ELR (cell line): ENCODE measurements at places on chromosomes 12 and 14.

DNA sequence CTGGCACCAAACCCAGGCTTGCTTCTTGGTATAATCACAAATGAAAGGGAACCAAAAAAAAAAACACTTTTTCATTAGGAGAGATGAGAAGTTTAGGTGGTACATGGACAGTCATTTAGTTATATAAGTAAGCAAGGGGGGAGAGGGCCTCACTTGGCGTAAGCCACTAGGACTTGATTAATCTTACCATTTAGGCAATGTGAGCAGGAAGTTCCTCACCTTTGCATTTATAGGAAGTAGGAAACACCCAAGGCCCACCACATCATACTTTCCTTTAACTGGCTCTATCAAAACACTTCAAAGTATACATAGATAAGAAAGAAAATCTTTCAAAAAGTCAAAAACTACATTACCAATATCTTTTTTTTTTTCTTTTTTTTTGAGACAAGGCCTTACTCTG lies 6.7 kb upstream of the RPS6KA5 start:
- no peak for DNase-seq

DNA sequence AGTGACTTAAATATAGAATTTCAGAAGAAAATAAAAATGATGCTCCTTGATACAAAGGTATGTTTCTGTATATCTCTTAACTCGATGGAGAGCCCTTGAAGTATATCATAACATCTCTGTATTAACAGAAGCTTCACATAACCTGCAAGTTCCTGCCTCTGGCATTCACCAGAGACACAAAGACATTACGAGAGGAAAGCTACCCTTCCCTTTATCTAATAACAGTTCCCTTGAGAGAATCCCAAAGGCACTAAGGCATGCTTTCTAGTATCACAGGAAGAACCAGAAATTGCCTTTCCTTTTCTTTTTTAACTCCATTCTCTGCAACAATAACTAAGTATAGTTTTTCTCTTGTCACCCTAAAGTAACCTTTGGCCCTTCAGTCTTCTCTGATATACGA lies 164.5 kb downstream of the MGAT4C start:
- DNase-seq, result no peak

DNA sequence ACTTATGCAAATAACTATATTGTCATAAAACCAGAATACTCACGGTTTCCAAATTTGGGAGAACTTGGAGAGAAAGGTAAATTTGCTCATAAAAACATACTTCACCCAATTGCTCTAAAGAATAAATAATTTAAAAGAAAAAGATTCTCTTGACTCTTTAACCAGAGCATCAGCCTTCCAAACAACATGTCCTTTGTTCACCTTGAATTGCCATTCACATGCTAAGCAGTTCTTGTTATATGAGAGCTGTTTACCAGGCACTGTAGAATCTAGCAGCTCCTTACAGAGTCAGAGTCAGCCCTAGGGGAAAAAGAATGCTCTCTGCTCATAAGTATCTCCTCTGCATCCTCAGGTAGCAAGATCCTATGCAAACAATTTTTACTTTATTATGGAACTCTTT lies 10.2 kb downstream of the SLCO1A2 start:
- DNase-seq, result no peak

GRCh38 chr12:3700861-3701260 lies 52.0 kb downstream of the CRACR2A start:
- DNase-seq, result peak; percentile 40

GRCh38 chr14:49549881-49550280 lies 36.3 kb downstream of the RPS29 start:
- DNase-seq, result peak; percentile 53

DNA sequence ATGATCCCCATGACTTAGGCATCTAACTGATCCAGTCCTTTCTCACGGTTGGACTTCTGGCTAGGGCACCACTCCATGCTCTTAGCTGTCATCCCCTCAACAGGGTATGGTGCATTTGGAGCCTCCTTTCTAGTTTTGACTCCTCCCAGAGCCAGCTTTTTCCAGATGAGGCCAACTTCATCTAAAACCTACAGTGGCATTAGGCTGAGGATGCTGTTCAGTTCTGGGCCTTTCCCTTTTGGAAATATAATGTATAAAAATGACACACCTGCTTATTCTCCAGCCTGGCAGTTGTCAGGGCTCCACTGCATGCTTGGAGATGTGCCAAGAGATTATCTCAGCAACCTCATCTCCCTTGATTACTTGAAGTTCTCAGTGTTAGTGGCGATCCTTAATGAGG lies 239.7 kb downstream of the EMP1 start:
- no peak for DNase-seq

GRCh38 chr14:33062881-33063280 lies 124.2 kb downstream of the NPAS3 start:
- peak; percentile 1 for DNase-seq

GRCh38 chr12:54415221-54415929 lies 3.7 kb downstream of the ITGA5 start:
- DNase-seq, result no peak

DNA sequence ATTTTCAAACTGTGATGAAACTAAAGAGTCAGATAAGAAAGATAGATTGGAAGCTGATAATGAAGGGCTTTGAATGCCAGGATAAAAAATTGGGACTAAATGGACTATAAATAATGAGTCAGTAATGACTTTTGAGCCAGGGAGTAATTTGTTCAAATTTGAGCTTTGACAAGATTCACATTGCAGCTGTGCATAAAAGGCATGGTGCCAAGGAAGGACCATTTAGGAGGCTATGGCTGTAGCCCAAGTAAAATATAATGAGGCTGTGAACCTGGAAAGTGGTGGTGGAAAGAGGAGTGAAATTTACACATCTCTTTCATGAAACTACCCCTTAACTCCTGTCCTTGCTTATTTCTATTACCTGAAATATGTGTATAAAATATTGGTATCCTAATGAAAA lies 218.5 kb downstream of the SLC6A15 start:
- no peak for DNase-seq

- DNase-seq, result no peak
Observed at GRCh38 chr14:96117101-96117897, 78.1 kb downstream of the C14orf132 start.

GRCh38 chr14:99812892-99813291 lies 19.7 kb downstream of the EML1 start:
- DNase-seq, result no peak

DNA sequence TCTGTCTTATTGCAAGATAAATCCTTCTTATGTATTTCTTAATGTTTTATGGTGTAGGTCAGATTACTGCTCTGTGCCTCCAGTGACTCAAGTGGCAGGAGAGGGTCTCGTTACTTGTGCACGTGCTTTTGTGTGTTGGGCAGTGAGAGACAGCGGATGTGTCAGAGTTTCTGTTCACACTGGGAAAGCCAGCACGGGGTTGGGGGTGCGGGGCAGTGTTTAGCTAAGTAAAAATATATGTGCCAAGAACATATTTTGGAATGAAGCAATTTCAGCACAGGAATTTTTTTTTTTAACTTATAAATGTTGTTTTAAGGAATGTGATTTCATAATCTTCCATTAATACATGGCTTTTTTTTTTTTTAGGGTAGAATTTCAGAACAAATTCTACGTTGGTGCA lies 4.5 kb upstream of the DNAH10 start:
- no peak for DNase-seq

- DNase-seq, result no peak
Observed at GRCh38 chr12:79998554-79998953, 63.7 kb upstream of the PPP1R12A start.

GRCh38 chr12:51721282-51721940 lies 127.1 kb downstream of the FIGNL2 start:
- DNase-seq, result no peak

DNA sequence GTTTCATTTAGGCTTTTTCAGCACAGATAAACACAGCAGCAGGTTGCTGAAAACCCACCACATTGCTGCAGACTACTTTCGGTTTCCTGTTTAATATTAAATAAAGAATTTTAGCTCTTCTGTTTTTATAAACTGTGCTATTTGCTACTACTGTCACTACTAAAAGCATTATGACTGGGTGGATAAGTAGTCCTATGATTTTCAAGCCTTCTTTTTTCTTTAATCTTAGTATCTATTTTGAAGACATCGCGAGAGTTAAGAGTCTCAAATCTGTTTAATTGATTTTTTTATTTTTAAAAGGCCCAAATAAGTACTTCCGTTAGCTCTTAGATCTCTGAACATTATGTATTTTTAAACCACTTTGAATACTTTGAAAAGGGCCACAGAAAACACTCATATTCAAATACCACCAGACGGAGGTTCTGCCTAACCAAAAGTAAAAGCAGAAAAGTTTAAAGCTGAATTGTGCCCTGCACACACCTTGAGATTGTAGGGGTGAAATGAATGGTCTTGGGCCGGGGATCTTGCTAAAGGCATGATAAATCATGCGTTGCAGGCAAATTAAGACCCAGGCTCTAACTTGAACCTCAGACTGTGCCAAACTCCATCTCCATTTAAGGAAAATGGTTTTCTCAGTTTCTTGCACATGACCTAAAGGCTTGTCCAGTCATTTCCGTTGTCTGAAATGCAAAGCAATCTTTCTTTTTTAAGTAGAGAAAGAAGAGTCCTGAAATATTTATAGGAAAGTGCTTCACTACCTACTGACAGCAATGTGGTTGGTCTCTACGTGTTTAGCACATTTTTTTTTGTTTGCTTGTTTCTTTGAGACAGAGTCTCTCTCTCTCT lies 13.6 kb upstream of the FOXN3 start:
- DNase-seq, result peak; percentile 64

- DNase-seq, result peak; percentile 97
Observed at GRCh38 chr14:95545515-95546168, 10.8 kb downstream of the GLRX5 start.

DNA sequence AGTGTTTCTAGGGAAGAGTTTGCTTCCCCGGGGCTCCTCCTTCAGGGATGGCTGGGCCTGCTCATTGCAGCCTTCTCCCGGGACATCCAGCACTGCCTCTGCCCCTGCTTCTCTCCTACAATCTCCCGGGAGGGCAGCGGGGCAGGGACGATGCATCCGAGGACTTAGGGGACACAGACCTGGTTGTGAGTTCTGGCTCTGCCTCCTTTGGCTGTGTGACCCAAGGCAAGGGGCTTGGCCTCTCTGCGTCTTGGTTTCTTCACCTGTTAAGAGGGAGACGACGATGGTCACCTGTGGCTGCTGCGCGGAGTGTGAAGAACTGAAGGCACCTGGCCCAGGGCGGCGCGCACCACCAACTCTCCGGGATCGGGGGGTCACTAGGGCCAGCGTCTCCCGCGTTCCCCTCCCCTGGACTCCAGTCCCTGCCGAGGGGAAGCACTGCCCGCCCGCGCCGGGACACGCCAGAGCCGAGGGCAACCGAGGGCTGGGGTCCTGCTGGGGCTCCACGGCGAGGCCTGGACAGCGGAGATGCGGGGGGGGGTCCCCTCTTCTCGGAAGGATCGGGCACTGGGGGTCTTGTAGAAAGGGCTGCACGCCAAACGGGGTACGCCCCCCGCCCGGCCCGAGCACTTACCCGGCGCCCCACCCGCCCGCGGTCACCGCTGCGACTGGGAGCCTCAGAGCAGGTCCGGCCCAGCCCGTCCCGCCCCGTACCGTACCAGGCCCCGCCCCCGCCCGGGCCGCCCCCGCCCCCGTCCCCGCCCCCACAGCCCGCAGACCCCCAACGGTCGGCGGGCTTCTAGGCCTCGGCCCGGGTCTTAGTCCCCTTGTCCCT lies at the start of gene HVCN1:
Gene HVCN1 (minus strand): TSS at position 670 of the 835 bp plus-strand sequence. CDS start 5,870 bp downstream, outside the sequence.
- DNase-seq, result peak; percentile 39

DNA sequence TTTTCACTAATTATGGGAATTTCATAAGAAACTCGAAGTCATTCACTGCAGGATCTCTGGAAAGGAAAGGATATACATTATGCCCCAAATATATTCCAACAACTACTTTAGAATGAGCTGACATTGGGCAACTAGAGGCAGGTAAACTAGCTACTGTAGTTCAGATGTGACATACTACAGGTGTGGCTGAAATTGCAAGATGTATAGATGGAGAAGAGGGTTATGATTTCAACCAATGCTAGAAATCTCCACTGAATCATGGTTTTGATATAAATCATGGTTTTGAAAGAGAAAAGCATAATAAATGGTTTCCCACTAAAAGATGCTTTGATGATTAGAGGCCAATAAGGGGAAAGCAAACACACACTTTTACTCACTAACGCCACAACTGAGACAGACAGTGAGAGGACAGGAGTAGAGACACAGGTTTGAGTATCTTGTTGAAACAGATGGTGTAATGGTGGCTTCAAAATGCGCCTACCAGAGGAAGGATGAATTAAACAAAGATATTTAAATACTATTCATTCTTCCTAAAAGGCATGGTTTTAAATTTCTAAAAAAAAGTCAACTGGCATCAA lies 296.1 kb upstream of the DIO2 start:
- DNase-seq, result no peak

DNA sequence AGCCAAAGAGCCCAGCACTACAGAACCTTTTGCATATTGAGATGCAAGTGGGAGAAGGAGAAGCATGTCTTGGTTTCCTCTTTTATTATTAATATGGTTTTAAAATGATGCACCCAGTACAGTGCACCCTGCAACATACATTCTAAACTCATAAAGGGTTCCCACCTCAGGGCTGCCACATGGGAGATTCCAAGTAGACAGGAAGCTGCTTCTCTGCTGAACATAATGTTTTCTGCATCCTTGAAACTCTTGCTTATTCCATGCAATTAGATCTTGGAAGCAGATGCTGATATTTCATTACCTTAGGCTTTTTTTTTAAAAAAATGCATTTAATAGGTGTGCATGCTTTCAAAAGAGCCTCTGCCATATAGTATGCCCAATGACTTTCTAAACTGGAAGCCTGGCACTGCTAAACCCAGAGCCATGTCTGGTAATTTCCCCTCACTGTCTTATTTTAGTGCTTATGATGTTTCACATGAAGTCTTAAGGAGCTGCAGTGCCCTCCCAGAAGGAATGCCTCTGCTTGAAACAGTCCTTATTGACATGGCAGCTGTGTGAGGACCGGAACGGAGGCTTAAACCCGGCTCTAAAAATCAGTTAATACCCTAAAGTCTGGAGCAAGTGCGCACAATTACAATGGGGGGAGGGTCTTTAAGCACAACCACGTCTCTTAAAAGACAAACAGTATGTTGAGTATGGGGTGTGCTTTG lies 2.0 kb upstream of the SIX1 start:
- DNase-seq, result no peak

- no peak for DNase-seq
Observed at GRCh38 chr14:39665075-39665475, 232.8 kb upstream of the FBXO33 start.

GRCh38 chr12:1656902-1657301 lies 27.9 kb downstream of the WNT5B start:
- DNase-seq, result no peak

DNA sequence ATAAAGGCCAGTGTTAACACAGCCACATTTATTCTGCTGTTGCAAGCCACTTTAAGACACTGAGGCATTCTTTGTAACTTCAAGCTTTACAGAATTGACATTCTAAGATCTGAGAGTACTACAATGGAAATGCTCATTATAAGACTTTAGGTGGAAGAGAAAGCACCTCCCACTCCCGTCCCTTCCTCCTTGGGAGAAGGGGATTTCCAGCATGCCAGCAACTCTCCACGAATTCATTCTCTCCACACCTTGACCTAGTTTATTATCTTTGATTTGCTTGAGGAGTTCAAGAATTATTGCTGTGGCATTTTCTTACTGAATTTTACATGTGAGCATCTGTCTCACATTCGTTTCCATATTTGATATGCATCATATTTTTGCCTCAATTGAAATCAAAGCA lies 644.4 kb upstream of the MIS18BP1 start:
- DNase-seq, result no peak

GRCh38 chr12:73106896-73107295 lies 834.7 kb downstream of the TRHDE start:
- DNase-seq, result no peak
